Natural killer cell treated with Interleukin-12 subunit alpha and Interleukin-12 subunit beta and Interleukin-15 and Interleukin-18, amount 100 ng/mL, for 72 hours (primary cell): ENCODE measurements at places on chromosomes 12 and 14. TPM values are rescaled to one million over a fixed set of nuclear protein-coding genes. Genes with fewer than 3 reads are reported as not detected.

AQP6 gene
- total RNA-seq: not detected

KRT72 gene
- total RNA-seq: not detected

STAB2 gene
- total RNA-seq: not detected

WNT1 gene
- total RNA-seq: not detected

E2F7 gene
- 15.0 TPM for total RNA-seq

PTPRO gene
- total RNA-seq: not detected

MCRS1 gene
- total RNA-seq: 89.8 TPM

NCAPD2 gene
- 73.4 TPM for total RNA-seq

DNA sequence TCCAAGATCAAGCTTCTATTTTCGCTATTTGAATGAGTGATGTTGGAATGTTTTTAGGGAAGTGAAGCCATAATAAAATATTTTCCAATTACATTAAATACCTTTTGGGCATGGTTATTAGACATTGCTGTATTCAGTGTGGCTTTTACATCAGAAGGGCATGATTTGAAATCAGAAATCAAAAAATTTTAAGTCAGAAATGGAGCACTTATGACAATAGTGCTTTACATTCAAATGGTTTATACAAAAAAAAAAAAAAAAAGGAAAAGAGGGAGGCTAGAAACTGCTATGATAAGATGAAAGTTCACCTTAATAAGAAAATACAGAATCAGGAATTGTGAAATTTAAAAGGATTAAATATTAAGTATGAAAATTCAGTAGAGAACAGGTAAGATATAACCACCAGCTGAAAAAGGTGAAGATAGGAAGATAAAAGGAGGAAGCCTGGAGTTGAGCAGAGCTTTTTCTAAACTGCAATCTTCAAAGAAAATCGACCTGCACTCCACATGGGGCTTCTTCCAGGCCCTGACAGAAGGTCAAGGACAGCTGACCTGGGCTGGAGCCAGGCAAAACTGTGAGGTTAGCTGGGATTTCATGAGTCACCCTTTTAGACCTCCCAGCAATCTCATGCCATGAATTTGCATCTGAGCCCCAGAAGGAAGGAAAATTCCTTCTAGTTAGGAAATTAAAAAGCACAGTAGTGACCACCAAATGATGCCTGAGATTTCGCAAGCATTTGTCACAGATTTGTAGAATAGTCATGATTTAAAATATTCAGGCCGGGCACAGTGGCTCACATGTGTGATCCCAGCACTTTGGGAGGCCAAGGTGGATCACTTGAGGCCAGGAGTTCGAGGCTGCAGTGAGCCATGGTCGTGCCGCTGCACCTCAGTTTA, 23.4 kb upstream of the BMP4 start:
- H3K4me3 ChIP-seq: no peak overlapping the region
- H3K27ac ChIP-seq: no peak overlapping the region
- no peaks in the 10 kb centered on the region for H3K4me1 ChIP-seq
- H3K36me3 ChIP-seq: peaks cover 3% of the 10 kb centered on the region

DNA sequence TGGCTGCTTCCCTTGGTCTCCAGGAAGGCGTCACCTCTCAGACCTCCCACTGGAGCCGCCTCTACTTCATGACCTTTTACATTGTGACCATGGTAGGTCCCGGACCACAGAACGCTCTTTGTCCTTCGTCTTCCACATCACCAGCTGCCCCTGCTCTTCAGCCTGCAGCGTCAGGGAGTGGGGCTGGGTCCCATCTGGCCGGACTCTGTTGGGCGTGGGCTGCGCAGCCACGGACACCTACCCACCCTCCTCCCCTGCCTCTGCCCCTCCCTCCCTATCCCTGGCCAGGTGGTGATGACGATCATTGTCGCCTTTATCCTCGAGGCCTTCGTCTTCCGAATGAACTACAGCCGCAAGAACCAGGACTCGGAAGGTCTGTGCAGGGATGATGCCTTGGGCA, 43.3 kb downstream of the SLC8B1 start:
- H3K27ac ChIP-seq: no peak overlapping the region
- H3K27me3 ChIP-seq: no peaks in the 10 kb centered on the region
- H3K36me3 ChIP-seq: no peaks in the 10 kb centered on the region
- H3K4me1 ChIP-seq: peaks cover 4% of the 10 kb centered on the region

GRCh38 chr14:74950795-74951442, 4.5 kb downstream of the PGF start:
- H3K27ac ChIP-seq: no peak overlapping the region
- peaks cover 2% of the 10 kb centered on the region for H3K27me3 ChIP-seq
- peaks cover 7% of the 10 kb centered on the region for H3K4me1 ChIP-seq
- H3K36me3 ChIP-seq: no peaks in the 10 kb centered on the region
- H3K4me3 ChIP-seq: no peak overlapping the region
- DNase-seq: no peak

GRCh38 chr12:102163383-102163782, 34.2 kb downstream of the PMCH start:
- H3K36me3 ChIP-seq: no peaks in the 10 kb centered on the region
- no peak for DNase-seq
- no peaks in the 10 kb centered on the region for H3K27me3 ChIP-seq

DNA sequence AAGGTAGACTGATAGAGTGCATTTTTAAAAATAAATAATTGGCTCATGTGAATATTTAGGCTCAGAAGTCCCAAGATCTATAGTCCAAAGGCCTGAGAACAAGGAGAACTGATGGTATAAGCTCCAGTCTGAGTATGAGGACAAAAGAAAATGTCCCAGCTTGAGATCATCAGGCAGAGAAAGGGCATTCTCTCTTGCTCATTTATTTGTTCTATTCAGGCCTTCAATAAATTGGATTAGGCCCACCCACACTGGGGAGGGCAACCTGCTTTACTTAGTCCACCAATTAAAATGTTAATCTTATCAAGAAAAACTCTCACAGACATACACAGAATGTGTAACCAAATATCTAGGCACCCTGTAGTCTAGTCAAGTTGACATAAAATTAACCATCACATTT, 644.4 kb upstream of the MDGA2 start:
- DNase-seq: no peak
- H3K27ac ChIP-seq: no peak overlapping the region
- H3K4me1 ChIP-seq: no peaks in the 10 kb centered on the region
- no peaks in the 10 kb centered on the region for H3K27me3 ChIP-seq
- H3K4me3 ChIP-seq: no peak overlapping the region

DNA sequence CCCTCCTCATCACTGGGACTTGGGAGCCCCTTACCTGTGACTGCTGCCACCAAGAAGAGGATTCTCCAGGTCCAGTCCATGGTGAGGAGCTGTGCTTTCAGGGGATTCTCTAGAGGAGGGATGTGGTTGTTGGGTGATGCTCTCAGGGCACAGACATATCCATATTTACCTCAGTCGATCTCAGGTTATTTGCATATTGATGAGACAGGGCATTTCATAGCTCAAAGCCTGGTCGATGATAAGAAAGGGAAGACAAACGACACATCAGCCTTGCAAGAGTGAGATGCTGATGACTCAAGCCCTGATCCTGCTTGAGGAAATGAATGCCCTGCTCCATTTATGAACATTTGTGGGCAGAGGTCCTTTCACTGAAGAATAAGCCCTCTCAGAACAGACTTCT, 981.0 kb downstream of the TMEM121 start:
- H3K4me3 ChIP-seq: peak overlapping the region; percentile 82
- peaks cover 87% of the 10 kb centered on the region for H3K4me1 ChIP-seq
- H3K27ac ChIP-seq: peak overlapping the region; percentile 90
- H3K36me3 ChIP-seq: no peaks in the 10 kb centered on the region

DNA sequence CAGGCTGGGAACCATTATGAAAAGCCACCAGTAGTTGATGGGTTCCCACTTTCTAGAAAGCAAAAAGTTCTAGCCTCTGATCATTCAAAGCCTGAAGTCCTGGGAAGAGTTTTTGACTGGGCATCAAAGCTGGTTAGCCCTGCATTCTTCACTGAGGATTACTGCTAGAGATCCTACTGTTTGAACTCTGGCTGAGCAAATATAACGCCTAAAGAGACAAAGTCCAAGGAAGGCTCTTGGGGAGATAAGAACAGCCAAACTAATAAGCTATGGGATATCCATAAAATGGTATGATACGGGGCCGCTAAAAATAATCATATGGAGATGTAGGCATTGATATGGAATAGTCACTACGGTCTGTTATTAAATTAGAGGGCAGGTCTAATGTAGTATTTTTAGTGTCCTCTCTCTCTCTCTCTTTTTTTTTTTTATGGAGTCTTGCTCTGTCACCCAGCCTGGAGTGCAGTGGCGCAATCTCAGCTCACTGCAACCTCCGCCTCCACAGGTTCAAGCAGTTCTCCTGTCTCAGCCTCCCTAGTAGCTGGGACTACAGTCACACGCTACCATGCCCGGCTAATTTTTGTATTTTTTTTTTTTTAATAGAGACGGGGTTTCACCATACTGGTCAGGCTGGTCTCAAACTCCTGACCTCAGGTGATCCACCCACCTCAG, 35.5 kb downstream of the PLXNC1 start:
- H3K36me3 ChIP-seq: peaks cover 5% of the 10 kb centered on the region
- no peaks in the 10 kb centered on the region for H3K27me3 ChIP-seq
- no peak for DNase-seq
- H3K4me1 ChIP-seq: peaks cover 17% of the 10 kb centered on the region
- no peak overlapping the region for H3K4me3 ChIP-seq

- peaks cover 79% of the 10 kb centered on the region for H3K4me1 ChIP-seq
- no peaks in the 10 kb centered on the region for H3K36me3 ChIP-seq
- DNase-seq: no peak
- H3K27me3 ChIP-seq: no peaks in the 10 kb centered on the region
- peak overlapping the region; percentile 60 for H3K4me3 ChIP-seq
- peak overlapping the region; percentile 85 for H3K27ac ChIP-seq
These were observed 16.9 kb downstream of the VPS37B start for GRCh38 chr12:122878780-122879612.

- H3K4me1 ChIP-seq: peaks cover 44% of the 10 kb centered on the region
- H3K27ac ChIP-seq: peak overlapping the region; percentile 78
- no peak for DNase-seq
These were observed 13.0 kb downstream of the ZFP36L1 start for GRCh38 chr14:68779761-68780323.

GRCh38 chr14:87055007-87055406, 938.0 kb downstream of the GALC start:
- H3K4me3 ChIP-seq: no peak overlapping the region
- no peak for DNase-seq
- no peaks in the 10 kb centered on the region for H3K27me3 ChIP-seq
- no peaks in the 10 kb centered on the region for H3K36me3 ChIP-seq

GRCh38 chr12:12992418-12993130, 7.5 kb downstream of the HEBP1 start:
- H3K4me3 ChIP-seq: peak overlapping the region; percentile 67
- H3K36me3 ChIP-seq: peaks cover 2% of the 10 kb centered on the region
- H3K27ac ChIP-seq: peak overlapping the region; percentile 81
- DNase-seq: no peak
- no peaks in the 10 kb centered on the region for H3K27me3 ChIP-seq

DNA sequence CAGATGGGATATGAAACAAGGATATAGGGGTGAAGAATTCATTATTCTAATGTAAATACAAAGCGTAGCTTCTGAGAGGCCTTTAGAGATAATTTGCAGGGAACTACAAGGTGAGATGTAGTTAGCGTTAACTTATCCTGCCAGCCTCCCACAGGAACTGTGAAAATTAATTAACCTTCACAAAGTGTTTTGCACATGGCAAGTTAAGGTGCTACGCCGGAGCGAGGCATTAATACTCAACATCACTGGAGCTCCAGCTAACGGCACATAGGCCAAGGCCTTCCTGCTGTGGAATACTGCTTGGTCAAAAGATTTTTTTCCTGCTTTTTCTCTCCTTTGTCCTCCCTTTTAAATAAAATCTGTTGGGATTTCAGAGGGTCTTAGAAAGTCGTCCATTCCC, 86.5 kb downstream of the CRACR2A start:
- no peaks in the 10 kb centered on the region for H3K27me3 ChIP-seq
- no peak overlapping the region for H3K4me3 ChIP-seq
- peaks cover 10% of the 10 kb centered on the region for H3K4me1 ChIP-seq
- H3K36me3 ChIP-seq: peaks cover 31% of the 10 kb centered on the region
- H3K27ac ChIP-seq: no peak overlapping the region
- no peak for DNase-seq

GRCh38 chr12:113958108-113958507, 8.0 kb downstream of the RBM19 start:
- peaks cover 11% of the 10 kb centered on the region for H3K36me3 ChIP-seq
- no peak overlapping the region for H3K27ac ChIP-seq
- H3K4me1 ChIP-seq: peaks cover 16% of the 10 kb centered on the region
- no peaks in the 10 kb centered on the region for H3K27me3 ChIP-seq
- H3K4me3 ChIP-seq: no peak overlapping the region

GRCh38 chr12:58811346-58811745, 109.0 kb downstream of the LRIG3 start:
- no peak for DNase-seq
- H3K27me3 ChIP-seq: no peaks in the 10 kb centered on the region
- H3K4me3 ChIP-seq: no peak overlapping the region
- no peak overlapping the region for H3K27ac ChIP-seq
